ENCODE measurements at places on chromosomes 7 and 10.
A peak's percentile ranks its signal among the peaks of the same experiment; 100 is the strongest.

- no peak for DNase-seq
Observed at GRCh38 chr7:6169805-6170520, 102.5 kb downstream of the CYTH3 start.

GRCh38 chr10:43407148-43407575 is 1.8 kb downstream of the HNRNPF start:
- peak; percentile 68 for DNase-seq

DNA sequence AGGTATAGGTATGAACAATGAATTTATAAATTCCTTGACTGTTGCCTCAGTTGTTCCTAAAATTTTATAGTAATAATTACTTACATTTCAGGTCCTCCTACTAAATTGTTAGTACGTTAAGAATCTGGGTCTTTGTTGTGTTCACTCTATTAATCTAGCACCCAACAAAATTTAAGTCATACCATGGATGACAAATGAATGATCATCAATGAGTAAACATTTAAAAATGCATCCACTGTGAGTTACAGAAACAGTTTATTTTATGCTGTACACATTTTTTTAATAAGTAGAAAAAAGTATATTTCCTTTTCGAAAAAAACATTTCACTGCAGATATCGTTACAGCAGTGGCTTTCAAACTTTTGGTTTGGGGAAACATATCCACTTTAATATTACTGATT is 265.2 kb downstream of the PCLO start:
- no peak for DNase-seq

DNA sequence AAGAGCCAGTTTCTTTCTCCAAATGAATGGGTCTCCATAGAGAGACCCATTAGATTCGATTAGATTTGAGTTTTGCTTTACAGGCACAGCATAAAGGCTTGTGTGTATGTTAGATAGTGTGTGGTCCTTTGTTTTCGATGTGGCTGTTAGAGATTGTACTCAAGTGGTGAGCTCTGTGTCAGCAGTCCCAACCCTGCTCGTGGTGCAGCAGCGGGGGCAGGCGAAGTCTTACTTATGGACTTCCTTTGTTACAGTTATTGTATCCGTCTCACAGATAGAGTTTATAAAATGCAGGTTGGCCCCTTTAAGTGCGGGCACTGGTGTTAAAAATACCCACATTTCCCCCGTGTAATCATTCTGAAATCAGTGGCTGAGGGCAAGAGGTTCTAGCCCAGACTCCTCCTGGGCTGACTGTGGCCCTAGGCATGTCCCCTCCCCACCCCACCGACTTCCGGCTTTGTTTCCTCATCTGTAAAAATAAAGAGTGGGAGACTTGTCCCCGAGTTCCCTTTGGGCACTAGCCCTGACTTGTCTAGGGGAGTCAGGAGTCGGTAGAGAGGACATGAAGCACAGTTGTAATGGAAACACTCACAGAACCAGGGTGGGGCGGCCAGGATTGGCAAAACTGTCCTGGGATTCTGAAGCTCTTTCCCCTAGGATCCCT is 28.6 kb downstream of the MTURN start:
- no peak for DNase-seq

DNA sequence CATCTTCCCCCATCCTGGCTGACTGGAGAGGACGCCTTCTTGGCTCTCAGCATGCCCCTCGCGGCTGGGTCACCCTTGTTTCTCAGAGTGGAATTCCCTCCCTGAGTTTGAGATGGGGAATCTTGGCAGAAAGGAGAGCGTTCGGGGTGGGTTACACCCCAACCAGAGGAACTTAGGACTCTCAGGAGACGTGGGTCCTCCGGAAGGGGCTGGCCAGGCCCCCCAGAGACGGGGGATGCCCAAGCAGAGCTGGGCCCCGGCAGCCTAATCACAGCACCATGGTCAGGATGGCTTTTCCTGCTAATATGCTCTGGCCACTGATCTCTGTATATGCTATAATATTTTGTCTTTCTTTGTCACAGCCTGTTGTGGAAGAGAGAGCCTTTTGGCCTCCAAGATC is 214.3 kb downstream of the WDR37 start:
- DNase-seq = no peak

- DNase-seq = no peak
Observed at GRCh38 chr10:132237396-132237795, 50.6 kb downstream of the DPYSL4 start.

- no peak for DNase-seq
Observed at GRCh38 chr7:129315960-129316359, 91.1 kb downstream of the AHCYL2 start.

DNA sequence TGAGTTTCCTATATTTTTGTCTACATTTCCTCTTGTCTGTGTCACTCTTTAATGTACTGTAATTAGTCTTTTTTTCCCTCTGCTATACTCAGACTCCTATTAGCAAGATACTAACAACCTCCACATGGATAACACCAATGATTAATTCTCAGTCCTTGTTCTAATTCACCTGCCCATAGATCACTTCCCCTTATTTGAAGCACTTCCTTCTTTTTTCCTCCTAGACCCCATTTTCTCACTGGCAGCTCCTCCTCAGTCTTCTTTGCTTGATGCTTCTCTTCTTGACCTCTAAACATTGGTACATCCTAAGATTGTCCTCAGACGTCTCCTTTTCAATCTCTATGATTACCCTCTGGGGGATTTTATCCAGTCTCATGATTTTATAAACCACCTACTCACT is 98.2 kb upstream of the IMMP2L start:
- DNase-seq = no peak

DNA sequence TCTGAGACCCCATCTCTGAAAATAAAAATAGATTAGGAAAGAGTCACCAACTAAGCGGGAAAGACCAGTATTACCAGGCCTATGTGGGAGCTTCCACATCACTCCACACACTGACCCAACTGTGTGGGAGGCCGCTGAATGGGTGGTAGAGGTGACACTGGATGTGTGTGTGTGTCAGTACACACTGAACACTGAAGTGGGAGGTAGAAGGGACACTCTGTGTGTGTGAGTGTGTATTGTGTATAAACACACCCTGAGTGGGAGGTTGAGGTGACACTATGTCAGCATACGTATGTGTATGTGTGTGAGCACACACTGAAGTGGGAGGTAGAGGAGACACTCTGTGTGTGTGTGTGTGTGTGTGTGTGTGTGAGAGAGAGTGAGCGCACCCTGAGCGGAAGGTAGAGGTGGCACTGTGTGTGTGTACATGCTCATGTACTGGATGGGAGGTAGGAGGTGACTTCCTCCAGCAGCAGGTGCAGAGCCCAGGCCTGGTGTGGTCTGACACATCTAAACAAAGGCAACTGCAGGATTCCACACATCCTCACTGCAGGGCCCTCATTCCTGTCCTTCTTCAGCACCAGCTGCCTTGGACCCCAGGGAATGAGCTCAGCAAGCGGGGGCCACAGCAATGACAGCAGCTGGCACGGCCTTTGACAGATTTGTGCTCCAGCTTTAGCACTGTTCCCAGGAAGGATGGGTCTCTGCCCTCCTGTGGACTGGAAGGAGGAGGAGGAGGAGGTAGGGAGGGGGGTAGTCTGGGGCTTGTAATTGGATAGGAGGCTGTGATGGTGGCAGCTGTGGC is 26.5 kb upstream of the RBM20 start:
- DNase-seq = no peak

GRCh38 chr7:121259826-121260225 is 69.0 kb upstream of the WNT16 start:
- DNase-seq = no peak

GRCh38 chr10:16049050-16049449 is 188.7 kb upstream of the MINDY3 start:
- no peak for DNase-seq

GRCh38 chr7:43891069-43891955 is 15.1 kb downstream of the URGCP start:
- DNase-seq = no peak

DNA sequence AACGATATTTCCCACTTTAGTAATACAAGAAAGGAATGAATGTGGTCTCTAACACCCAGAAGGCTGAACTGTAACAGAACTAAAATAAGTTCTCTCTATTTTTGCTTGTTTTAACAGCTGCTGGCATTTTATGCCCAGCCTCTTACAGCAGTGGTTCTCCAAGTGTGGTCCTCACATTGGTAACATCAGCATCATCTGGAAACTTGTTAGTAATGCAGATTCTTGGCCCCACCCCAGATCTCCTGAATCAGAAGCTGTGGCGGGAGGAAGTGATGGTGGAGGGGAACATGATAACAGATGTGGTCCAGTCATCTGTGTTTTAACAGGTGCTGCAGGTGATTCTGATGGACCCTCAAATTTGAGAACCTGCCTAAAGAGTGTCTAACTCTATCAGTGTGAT is 170.1 kb downstream of the TMEM26 start:
- DNase-seq = no peak

DNA sequence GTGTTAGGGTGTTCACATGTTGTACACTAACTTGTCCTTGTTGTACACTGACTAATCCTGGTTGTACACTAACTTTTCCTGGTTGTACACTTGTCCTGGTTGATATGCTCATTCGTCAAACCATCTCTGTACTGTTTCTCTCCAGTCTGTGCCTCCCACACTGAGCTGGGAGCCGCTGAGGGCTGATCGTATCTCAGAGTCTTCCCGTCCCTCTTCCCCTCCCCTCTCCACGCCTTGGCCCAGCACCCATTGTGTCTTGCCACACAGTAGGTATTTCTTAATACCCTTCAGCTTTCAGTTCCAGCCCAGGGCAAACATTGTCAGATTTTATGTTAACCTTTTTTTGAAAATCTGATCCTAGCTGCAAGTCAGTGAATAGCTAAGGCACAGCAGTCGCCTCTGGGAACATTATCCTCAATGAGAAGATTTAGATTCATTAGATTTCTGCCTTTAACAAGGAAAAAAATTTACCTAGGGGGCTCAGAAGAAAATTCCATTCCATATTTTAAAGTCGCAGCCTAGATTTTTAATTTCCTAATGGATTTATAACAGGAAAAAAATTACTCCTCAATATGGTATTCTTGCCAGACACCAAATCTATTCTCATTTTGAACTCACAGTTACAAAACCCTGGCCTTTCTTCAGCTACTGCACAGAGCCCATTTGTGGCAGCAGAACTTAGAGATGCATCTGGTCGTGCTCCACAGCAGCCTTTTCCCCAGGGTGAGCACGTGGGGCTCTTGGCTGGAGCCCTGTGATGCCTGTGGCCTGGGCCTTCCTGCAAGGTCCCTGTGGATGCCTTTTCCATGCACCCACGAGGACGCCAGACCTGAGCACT is 33.0 kb upstream of the CHST15 start:
- DNase-seq = no peak

DNA sequence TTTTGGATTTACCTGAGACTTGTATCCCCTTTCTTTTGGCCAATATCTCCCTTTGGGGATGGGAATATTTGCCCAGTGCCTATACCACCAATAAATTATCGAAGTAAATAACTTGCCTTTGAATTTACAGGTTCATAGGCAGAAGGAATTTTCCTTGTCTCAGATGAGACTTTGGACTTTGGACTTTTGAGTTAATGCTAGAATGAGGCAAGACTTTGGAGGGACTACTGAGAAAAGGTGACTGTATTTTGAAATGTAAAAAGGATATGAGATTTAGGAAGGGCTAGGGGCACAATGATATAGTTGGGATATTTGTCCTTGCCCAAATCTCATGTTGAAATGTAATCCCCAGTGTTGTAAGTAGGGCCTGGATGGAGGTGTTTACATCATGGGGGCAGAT is 384.5 kb upstream of the GHITM start:
- no peak for DNase-seq

DNA sequence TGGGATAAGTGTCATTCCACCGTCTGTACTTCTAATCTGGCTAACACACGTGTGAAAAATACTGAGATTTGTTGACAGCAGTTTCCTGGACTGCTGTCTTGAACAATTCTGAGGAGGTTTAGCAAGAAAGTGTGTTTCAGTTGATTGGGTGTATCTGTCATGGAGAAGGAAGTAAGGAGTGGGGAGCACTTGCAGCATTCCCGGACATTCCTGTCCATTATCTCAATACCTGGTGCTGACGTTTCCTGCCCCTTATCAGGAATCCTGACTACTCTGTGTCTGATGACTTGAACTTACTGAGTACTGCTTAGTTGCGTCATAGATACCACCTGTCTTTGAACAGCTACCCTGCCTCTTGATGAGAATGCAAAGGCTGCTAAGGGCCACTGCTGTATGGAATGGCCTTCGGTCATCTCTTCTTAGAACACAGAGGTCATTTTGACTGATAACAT is 72.0 kb upstream of the VKORC1L1 start:
- DNase-seq = peak; percentile 35

DNA sequence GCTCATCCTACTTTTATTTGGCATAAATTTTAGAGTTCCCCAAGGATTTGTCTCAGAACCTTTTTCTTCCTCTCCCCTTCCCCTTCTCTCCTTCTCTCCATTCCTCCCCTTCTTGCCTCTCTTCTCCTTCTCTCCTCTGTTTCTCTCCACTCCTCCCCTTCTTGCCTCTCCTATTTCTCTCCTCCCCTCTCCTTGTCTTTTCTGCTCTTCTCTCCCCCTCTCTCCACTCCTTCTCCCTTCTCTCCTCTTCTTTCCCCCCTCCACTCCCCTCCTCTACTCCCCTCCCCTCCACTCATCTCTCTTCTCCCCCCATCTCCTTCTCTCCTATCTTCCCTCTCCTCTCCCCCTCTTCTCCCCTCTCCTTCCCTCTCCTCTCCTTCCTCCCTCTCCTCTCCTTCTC is 142.7 kb downstream of the CCDC71L start:
- no peak for DNase-seq

GRCh38 chr7:130401578-130401977 is 21.3 kb downstream of the CPA1 start:
- DNase-seq = no peak

DNA sequence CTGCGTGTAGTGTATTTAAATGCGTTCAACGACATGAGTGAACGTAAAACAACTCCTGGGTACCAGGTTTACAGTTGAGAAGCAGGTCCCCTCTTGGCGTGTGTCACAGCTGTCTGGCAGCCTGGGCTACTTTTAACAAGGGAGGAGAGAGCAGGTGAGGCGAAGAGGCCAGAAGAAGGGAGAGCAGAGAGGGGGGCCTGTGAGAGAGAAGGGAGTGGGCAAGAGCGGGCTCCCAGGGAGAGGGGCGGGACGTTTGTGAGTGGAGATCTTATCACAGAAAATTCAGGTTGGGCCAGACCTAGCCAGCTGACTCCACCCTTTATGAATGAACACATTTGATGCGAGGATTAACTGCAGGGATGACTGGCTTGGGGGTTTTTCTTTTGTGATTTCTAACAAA is 154.0 kb downstream of the CAMK1D start:
- DNase-seq = no peak

- DNase-seq = no peak
Observed at GRCh38 chr10:3666525-3667302, 118.3 kb downstream of the KLF6 start.

DNA sequence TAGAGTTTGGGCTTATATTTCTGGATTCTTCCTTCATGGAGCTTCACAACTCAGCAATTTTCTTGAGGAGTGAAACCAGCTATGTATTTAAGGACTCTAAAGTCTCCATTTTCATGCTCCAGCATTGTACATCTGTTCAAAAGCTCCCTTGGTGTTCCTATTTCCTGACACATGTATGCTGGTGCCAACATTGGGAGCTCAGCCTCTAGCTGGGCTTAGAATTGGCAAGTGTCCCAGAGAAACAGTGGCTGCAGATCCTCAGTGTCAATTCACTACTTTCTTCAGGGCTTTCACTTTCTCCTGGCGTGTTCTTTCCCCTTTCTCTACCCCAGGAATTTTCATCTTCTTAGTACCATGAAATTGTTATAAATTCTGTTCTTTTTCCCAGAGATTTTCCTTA is 103.1 kb downstream of the ZNF467 start:
- DNase-seq = no peak
